COR-L47 (cell line): ENCODE measurements at places on chromosomes 3 and 15.

DNA sequence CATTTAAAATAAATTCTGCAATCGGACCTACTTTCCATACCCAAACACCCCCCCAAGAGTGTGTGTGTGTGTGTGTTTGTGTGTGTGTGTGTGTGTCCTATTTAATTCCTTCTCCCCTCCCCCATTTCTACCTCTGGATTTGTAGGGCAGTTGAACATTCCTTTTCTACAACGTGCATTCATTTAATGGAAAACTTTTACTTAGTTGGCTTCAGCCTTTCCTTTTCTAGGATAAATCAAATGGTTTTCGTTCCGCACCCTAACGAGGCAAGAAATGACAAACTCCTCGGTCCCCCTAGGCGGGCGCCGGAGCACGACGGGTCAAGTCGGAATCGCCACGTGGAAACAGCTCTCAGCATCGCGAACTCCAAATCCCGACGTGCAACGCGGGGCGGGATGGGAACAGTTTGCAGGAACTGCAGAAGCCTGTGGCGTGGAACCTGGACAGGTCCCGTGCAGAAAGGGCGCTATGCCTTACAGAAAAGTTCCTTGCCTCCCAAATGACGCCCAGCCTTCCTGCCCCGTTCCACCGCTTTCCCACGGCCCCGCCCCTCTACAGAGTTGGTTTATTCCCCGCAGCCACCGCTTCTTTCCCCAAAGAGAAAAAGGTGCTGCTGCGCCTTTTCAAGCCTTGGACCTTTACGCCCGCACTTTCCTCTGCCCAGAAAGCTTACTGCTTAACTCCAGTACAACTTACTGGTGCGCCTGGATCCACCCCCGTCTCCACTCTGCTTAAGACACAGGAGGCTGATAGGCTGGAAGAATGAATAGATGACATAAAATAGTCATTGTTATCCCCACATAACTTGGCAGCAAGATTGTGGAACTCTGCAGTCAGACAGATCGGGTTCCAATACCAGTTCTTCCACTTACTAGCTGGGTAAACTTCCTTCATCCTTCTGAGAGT, 1.1 kb upstream of the EIF2B5 start:
- DNase-seq, result peak; percentile 87

- no peak for DNase-seq
Measured at GRCh38 chr3:190024912-190025311, 95.8 kb downstream of the P3H2 start.

DNA sequence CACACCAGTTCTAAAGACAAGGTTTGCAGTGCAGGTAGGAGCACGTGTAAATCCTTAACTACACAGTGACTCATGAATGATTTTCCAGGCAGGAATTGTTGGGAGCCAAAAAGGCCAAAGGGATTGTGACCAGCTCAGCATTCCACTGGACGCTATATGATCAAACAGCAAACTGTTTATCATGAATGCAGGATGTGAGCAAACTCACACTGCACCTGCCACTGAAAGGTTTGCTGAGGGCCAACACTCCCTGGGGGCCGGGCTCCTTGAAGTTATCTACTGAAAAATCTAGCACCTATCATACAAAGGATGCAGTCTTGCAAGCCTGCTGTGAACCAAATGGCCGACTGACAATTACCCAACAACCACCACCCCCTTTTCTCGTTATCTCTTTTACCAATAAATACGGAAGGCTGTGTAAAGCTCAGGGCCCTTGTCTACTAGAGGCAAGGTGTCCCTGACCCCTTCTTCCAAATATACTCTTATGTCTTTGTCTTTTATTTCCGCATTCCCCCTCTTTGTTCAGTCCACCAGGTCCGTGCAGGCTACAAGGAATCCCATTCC, 11.5 kb upstream of the DNASE1L3 start:
- no peak for DNase-seq

GRCh38 chr3:107962946-107963345, 127.9 kb downstream of the CD47 start:
- no peak for DNase-seq

DNA sequence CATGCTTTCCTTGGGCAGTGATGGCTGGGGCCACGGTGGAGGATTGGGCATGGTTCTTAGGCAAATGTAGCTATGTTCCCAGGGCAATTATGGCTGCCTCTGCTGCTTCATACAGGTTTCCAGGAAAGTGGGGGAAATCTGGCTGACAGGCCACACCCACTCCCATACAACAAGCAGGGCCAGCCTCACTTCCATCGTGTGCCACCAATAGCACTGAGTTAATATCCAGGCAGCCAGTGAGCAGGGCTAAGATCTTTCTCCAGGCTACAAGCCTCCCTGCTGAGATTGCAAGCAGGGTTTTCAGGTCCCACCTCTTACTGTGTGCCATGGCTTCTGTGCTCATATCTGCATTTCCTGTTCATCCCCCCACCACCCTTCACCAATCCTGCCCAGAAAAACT, 1291.9 kb downstream of the SI start:
- DNase-seq, result no peak
